ENCODE measurements at places on chromosomes 2 and 18.

- DNase-seq = peak; percentile 10
Observed at GRCh38 chr2:110166266-110166665, 38.5 kb downstream of the NPHP1 start.

DNA sequence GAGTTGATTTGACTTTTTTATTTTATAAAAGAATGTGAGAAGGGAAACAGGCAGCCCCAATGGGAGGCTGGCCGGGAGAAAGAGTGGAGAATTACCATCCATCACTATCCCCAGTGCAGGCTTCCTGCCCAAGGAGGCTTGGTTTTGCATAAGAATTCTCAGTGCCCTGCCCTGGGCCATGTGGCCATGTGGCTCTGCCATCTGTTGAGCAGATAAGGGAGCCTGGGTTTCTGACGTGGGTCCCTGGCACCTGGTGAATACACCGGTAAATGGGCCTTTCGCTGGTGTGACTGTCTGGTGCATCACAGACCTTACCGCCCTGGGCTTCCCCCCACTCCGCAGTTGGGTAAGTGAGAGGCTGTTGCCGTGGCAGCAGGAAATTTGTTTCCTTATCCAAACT is 54.5 kb upstream of the TMEM163 start:
- no peak for DNase-seq

DNA sequence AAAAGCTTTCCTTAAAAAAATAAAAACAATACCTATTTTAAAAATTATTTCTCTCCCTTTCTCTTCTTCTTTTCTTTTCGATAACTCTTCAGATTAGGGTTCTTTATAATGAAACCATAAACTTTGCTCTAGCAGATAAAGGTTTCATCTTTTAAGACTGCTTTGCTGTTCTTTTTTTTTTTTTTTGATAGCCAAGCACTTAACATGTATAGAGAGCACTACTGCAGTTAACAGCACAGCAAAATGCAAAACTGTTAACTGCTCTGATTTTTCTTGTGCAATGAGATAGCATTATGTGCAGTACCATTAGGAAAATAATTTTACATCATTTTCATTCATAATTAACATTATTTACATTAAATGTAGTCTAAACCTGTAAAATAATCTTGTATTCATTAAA is 36.3 kb downstream of the GALNT1 start:
- no peak for DNase-seq

- no peak for DNase-seq
Observed at GRCh38 chr2:240384711-240385450, 50.6 kb upstream of the GPC1 start.

GRCh38 chr2:151878655-151879563 is 50.7 kb upstream of the ARL5A start:
- no peak for DNase-seq

DNA sequence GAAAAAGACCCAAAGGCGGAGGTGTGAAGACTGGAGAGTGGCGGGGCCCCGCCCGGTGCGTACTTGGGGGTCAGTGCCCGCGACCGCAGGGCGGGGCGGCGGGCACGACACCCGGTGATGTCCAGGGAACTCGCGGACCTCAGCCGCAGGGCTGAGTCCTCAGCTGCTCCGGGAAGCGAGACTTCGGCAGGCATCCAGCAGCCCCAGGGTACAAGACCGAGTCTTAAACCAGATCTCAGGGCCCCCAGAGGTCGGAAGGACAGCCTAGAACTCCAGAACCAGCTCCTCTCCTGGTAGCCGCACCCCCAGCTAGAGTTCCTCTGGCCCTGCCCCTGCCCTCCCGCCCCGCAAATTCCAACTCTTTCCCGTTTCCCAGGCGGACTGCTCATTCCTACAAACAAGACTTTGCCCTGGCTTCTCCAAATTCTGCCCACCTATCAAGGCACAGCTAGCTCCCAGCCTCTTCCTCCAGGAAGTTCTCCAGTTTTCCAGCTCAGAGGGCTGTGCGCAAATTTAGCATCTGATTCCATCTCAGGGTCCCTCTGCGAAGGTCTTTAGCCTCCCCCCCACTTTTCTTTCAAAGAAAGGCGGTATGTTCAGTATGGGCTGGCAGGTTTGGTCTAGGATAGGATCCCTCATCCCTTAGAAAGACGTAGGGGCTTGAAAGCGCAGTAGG is 26.0 kb upstream of the NOTO start:
- no peak for DNase-seq

DNA sequence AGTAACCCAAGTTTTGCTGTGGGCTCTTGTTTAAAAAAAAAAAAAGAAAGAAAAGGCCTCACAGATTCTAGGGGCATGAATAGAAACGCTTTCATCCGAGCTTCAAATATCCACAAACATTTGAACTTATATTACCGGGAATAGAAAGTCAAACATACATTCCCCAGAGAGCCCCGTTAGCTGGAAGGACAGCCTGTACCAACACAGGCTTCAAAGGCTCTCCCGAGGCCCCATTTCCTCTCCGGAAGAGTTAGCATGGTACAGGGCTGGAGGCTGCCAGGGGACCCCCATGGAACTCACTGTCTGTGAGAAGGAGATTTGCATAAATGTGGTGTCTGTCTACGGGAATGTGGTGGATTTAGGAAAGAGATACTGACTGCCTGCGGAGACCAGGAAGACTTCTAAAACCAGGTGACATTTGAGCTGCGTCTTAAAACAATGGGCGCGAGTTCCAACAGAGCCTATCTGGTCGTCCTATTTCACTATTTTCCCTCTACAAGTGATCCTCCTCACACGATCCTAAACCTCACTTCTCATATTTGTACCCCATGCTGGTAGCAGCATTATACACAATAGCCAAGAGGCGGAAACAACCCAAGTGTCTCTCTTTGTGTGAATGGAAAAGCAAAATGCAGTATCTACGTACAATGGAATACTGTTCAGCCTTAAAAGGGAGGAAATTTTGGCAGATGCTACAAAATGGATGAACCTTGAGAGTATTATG is 820 bp upstream of the MATN3 start:
- no peak for DNase-seq

GRCh38 chr2:67340133-67341011 is 56.8 kb upstream of the ETAA1 start:
- no peak for DNase-seq

GRCh38 chr2:85437488-85438200 is 19.1 kb downstream of the SH2D6 start:
- DNase-seq = peak; percentile 44

DNA sequence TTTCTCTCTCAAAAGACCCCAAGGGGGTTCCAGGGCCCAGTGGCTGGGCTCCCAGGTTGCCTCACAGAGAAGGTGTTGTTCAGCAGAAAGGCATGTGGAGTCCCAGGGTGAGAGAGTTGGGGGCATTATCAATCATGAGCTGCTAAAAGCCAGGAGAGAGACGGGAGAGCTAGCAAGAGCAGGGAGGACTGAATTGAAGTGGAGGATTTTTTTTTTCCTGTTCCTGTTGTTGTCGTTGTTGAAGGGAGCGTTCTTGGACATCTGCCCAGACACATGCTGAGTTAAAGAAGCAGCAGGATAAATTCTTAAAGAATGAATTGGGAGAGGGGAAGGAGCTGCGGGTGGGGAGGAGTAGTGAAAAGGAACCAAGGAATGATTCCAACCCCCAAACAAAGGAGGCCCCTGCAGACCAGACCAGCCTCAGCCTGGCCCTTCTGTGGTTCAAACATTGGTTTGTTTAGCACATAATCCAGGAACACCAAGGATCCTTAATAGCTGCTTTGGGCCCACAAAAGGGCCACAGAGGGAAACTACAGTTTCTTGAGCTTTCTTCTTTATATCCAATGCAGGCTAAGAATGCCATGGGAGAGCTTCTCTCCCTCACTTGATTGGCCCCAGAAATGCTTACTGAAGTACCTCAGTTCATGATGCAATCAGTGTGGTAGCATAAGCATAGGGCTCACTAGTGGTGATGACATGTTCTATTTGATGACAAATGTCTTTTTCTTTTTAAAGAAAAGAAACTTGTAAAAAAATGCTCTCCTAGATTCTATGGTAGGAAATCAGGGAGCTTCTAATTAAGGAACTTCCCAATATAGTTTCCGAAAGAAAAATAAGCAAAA is 146.0 kb downstream of the SETBP1 start:
- DNase-seq = peak; percentile 68

- peak; percentile 72 for DNase-seq
Observed at GRCh38 chr2:187541086-187542085, 12.8 kb downstream of the TFPI start.

DNA sequence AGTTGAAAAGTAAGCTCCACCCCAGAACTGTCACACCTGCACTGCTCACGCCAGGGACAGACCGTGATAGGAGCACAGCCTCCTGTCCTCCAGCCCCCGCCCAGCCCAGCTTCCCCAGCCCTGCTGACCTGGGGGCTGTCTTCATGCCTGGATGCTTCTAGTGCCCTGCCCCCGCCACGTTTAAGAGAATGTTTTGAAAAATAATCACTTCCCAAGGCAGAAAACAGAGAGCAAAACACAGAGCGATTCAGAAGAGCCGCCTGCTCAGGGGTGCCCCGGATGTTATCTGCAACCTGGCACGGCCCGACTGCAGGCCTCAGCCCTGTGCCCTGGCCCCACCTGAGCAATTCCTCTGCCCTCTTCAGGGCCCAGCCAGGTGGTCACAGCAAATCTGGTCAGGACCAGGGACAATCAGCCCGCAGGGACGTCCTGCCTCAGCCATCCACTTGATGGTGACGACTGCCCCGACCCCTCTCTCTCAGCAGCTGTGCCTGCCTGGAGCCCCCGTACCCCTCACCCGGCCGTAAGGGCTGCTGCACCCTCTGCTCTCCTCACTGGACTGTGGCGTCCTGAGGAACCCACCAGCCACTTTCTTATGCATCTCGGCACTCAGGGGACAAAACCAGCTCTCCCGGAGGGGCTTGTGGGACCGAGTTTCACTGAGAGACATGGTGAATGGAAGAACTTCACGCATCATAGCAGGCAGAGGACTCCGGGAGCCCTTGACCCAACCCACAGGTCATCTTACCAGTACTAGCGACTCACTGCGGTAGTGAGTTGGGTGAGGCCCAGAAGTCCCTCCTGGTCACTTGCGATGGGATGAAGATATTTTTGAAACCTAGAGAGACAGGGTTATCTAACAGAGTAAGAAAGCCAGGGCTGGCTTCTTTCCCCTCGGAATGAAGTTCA is 30.2 kb downstream of the ADI1 start:
- no peak for DNase-seq

GRCh38 chr18:22172594-22173049 is 3.2 kb downstream of the GATA6 start:
- no peak for DNase-seq

GRCh38 chr2:37784071-37784758 is 112.8 kb upstream of the CDC42EP3 start:
- no peak for DNase-seq

DNA sequence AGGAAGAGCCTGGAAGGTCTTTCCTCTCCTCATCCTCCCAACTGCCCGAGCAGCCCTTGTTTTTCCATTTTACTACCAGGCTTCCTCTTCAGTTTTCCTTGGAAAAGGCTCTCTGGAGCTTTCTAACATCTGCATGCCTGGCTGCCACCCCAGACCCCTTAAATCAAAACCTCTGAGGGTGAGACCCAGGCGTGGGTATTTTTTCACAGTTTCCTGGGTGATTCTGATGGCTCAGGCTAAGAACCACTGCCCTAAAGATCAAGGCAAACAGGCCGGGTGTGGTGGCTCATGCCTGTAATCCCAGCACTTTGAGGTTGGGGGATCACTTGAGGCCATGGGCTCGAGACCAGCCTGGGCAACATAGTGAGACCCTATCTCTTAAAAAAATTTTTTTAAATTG is 35.4 kb downstream of the EMILIN2 start:
- DNase-seq = no peak

GRCh38 chr18:13394801-13395200 is 176.2 kb downstream of the LDLRAD4 start:
- DNase-seq = no peak

DNA sequence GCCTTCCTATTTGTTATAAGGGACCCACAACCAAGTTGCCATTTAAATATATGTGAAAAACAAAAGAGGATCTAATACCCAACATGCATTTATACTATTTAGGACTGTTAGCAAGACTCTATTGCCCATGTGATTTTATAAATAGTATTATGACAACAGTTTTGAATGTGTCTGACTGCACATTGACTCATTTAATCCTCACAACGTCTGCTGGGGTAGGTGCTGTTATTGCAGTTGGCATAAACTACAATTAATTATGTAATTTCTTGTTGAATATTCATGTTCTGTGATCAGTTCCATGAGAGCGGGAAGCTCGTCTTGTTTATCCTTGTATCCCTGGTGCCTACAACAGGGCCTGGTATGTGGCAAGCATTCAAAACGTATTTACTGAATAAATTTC is 53.7 kb downstream of the SH2D6 start:
- DNase-seq = no peak

DNA sequence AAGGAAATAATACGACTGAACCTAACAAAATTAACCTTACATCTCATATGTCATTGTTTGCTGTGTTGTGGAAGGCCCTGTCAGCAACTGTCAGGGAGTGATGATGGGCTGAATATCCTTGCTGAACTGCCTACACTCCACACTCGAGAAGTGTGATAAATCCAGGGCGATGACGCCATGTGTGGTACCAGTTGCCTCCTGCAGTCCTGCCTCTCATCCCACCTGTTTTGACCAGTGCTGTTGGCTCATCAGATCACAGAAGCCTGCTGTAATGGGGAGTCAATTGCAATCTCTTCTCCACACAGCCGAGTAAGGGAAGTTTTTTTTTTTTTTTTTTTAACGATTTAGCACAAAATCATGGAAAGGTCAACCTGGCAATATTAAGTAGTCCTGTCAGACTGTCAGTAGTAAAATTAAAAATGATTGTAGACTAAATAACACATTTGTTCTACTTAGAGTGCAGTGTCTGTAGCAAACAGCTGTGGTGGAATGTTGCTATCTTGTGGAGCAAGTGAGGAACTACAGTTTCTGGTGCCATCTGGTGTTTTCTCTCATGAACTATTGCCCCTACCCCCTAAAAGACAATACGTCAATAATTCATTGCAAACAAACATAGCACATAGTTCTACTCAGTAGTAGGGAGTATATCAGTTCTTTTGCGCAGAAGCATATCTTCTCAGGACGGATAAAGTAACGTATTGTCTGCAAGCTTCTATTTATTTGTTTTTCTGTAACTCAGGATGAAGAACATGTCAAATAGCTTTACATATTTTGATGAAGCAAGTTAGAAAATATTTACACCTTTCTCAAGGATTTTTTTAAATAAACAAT is 347.6 kb downstream of the CTNNA2 start:
- no peak for DNase-seq

GRCh38 chr2:172999641-173000386 is 75.8 kb upstream of the MAP3K20 start:
- DNase-seq = no peak

GRCh38 chr2:172215936-172216335 is 113.2 kb upstream of the DLX2 start:
- DNase-seq = no peak

GRCh38 chr2:233055362-233055761 is 4.8 kb upstream of the INPP5D start:
- no peak for DNase-seq
